ENCODE measurements at places on chromosomes 11 and 22.

DNA sequence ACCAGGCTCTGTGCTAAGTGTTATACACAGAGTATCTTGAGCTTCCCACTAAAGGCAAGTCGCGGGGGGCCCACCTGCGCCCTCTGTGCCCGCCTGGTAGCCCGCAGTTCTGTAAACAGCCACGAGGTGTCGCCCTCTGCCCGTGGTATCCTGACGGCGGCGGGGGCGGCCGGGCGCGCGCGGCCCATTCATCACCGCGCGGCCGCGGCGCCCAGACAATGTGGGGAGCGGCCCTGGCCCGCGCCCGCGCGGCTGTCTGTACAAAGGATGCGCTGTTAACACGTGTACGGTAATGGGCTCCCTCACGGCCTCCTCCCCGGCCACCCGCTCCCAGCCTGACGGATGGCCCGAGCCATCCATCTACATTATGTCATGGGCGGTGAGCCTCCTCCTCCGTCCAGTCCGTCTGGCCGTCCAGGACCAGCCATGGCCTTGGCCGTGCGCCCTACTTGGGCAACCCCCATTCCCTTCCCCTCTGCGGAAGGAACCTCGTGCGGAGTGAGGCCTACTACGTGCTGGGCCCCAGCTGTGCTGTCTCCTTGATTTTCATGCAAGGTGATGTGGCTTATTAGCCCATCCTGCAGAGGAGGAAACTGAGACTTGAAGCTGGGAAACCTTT is 99.4 kb downstream of the MIAT start:
- no peaks in the 10 kb centered on the region for H3K27me3 ChIP-seq
- no peaks in the 10 kb centered on the region for H3K36me3 ChIP-seq
- peak; percentile 84 for DNase-seq
- H3K4me1 ChIP-seq, result peaks cover 13% of the 10 kb centered on the region

- H3K4me3 ChIP-seq, result no peak overlapping the region
- H3K36me3 ChIP-seq, result peaks cover 11% of the 10 kb centered on the region
- no peaks in the 10 kb centered on the region for H3K27me3 ChIP-seq
- DNase-seq, result peak; percentile 37
- H3K4me1 ChIP-seq, result no peaks in the 10 kb centered on the region
Observed at GRCh38 chr22:20741634-20742581, 32.0 kb upstream of the SERPIND1 start.

- H3K4me1 ChIP-seq, result peaks cover 59% of the 10 kb centered on the region
- no peaks in the 10 kb centered on the region for H3K36me3 ChIP-seq
- DNase-seq, result no peak
- no peaks in the 10 kb centered on the region for H3K27me3 ChIP-seq
- H3K4me3 ChIP-seq, result peak overlapping the region; percentile 74
Observed at GRCh38 chr11:95228081-95228749, 2.8 kb downstream of the SESN3 start.

GRCh38 chr22:38452373-38453065 is 2.5 kb downstream of the KCNJ4 start:
- DNase-seq, result no peak
- no peak overlapping the region for H3K4me3 ChIP-seq
- peaks cover 27% of the 10 kb centered on the region for H3K4me1 ChIP-seq
- H3K27me3 ChIP-seq, result peaks cover 63% of the 10 kb centered on the region
- H3K27ac ChIP-seq, result no peak overlapping the region

DNA sequence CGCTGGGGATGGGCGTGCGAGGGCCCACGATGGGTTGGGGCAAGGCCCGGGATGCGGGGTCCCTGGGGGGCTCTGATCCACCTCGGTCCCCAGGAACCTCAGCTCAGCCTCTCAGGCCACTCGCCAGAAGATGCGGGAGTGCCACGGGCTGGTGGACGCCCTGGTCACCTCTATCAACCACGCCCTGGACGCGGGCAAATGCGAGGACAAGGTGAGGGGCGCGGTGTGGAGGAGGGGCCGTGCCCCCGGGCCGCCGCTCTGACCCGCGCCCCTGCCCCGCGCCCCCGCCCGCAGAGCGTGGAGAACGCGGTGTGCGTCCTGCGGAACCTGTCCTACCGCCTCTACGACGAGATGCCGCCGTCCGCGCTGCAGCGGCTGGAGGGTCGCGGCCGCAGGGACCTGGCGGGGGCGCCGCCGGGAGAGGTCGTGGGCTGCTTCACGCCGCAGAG is 6.3 kb downstream of the PKP3 start:
- H3K27me3 ChIP-seq, result no peaks in the 10 kb centered on the region
- H3K27ac ChIP-seq, result no peak overlapping the region
- no peak overlapping the region for H3K4me3 ChIP-seq
- H3K36me3 ChIP-seq, result no peaks in the 10 kb centered on the region

DNA sequence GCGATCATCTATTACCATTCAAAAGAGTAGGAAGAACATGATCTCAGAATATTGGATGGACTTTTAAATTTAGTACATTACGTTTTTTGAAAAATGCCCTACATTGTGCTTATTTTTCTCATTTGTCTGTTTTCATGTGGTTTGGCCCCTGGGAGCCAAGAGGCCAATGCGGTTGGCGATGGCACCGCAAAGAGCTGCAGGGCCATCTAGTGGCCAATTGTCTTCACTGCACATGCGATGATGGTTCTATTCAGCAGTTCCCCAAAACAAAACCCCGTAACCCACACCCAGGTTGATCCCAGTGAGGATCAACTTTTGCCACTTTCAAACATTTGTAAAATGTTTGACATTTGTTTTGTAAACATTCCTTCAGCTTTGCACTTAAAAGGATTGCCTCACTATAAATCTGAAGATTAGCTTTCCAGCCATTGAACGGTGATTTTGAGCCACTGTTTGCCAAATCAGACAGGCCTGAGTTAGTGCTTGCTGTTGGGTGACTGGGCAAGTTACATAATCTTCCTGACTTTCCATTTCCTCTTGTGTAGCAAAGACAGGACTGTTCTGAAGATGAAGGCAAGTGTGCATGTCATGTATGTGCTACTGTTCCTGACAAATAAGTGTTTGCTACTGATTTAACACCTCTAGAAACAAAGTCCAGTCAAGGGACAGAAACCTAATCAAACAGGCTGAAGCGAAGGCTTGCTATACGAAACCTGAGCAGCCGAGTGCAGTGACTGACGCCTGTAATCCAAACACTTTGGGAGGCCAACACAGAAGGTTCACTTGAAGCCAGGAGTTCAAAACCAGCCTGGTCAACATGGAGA is 29.2 kb upstream of the XBP1 start:
- H3K4me1 ChIP-seq, result no peaks in the 10 kb centered on the region
- DNase-seq, result peak; percentile 86
- no peak overlapping the region for H3K27ac ChIP-seq

DNA sequence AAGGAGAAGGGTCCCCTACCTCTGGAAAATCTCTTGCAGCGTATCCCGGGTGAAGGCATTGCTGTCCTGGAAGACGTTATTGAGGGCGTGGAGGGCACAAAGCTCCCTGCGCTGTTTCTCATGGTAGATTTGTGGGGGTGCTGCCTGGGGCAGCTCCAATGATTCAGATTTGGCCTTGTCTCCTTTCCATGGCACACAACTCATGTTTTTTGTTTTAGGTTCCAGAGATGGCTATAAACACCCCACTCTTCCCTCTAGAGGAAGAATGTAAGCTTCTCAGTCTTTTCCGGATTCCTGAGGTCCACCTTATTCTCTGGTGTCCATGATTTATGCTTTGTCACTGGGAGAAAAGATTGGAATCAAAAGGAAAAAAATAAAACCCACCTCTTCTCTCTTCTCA is 959 bp downstream of the JOSD1 start:
- H3K27ac ChIP-seq, result no peak overlapping the region
- DNase-seq, result no peak
- peaks cover 9% of the 10 kb centered on the region for H3K27me3 ChIP-seq
- H3K4me1 ChIP-seq, result peaks cover 29% of the 10 kb centered on the region

DNA sequence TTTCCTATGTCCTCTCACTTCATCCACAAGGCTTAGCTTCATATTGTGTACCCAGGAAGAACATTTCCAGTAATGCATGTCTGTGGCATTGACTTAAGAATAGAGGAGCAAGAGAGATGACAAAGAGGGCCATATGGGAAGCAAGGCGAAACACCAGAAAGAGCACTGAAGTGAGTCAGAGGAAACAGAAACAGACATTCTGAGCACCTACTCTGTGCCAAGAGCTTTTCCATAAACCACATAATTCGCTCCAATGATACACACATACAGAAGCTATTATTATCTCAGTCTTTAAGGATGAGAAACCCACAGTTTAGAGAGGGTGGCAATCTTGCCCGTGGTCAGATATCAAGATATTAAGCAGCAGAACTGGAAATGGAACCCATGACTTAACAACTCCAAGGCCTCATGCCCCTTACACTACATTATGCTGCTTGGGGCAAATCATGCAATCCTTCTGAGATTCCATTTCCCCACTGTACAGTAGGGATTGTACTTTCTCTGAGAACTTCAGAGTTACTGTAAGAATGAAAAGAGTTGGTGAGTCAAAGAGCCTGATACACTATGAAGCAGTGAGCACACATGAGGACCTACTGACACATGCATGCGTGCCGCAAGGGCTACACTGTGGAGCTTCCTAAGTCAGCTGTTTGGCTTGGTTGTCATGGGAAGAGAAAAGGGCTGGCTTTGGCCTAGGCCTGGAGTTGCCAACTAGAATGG is 126.6 kb downstream of the KCNC1 start:
- no peak overlapping the region for H3K27ac ChIP-seq
- H3K4me1 ChIP-seq, result no peaks in the 10 kb centered on the region
- no peak overlapping the region for H3K4me3 ChIP-seq
- no peaks in the 10 kb centered on the region for H3K36me3 ChIP-seq

DNA sequence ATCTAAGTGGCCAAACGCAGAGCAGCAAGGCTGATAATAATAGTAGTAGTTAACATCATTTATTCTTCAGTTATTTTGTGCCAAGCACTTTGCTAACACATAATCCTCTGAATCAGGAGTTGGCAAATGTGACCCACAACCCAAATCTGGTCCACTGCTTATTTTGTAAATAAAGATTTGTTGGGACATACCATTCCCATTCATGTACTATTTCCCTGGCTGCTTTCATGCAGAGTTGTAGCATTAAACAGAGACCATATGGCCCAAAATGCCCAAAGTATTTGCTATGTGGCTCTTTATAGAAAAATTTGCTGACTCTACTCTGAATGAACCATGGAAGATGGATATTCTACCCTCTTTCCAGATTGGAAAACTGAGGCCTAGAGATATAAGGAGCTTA is 50.3 kb downstream of the COMMD9 start:
- H3K27ac ChIP-seq, result no peak overlapping the region
- no peaks in the 10 kb centered on the region for H3K4me1 ChIP-seq
- no peaks in the 10 kb centered on the region for H3K27me3 ChIP-seq
- H3K36me3 ChIP-seq, result no peaks in the 10 kb centered on the region
- H3K4me3 ChIP-seq, result no peak overlapping the region

GRCh38 chr11:92249156-92249753 is 24.6 kb downstream of the FAT3 start:
- peaks cover 20% of the 10 kb centered on the region for H3K4me1 ChIP-seq
- no peak for DNase-seq

- H3K27ac ChIP-seq, result no peak overlapping the region
- no peaks in the 10 kb centered on the region for H3K36me3 ChIP-seq
- no peaks in the 10 kb centered on the region for H3K27me3 ChIP-seq
Observed at GRCh38 chr11:37450613-37451012, 852.6 kb upstream of the RAG2 start.

DNA sequence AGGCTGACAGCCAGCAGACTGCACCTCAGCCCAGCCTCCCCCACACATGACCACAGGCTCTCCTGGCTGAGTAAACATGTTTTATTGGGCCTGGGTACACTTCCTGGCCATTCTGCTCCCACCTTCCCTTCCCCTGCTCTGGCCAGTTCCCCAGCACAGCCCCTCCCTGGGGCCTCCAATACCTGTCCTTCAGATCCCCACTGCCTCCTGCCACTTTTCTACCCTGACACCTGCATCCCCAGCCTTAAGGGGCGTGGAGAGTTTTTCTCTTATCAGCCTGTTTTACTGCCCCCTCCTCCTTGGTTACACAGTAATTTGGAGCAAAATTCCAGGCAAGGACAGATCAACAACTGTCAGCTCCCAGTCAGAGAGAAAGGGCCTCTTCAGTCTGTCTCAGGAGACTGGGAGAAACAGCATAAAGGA is at the start of gene ISX:
Gene ISX, plus strand, starts transcription at position 363 of the 423 bp plus-strand sequence. CDS start 930 bp downstream, outside the sequence.
- H3K4me3 ChIP-seq, result no peak within 1 kb of the TSS
- H3K4me1 ChIP-seq, result no peaks in the 10 kb centered on the region
- no peaks in the 10 kb centered on the region for H3K36me3 ChIP-seq
- no peak within 1 kb of the TSS for H3K27ac ChIP-seq
- DNase-seq, result no peak

DNA sequence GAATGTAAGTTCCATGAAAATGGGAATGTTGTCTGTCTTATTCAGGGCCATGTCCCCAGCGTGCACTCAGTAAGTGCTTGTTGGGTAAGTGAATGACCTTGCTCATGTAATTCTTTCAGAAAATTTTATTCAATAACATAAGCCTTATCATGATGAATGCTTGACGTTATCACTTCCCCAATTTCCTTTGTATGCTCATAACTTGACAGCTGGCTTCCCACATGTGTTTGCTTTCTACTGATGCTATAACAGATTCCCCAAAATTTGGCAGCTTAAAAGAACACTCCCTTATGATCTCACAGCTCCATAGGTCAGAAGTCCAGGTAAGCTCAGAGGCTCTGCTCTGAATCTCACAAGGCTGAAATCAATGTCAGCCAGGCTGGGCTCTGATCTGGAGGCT is 155.8 kb upstream of the POU2AF2 start:
- no peaks in the 10 kb centered on the region for H3K27me3 ChIP-seq
- no peaks in the 10 kb centered on the region for H3K4me1 ChIP-seq
- DNase-seq, result no peak
- H3K27ac ChIP-seq, result no peak overlapping the region
- H3K36me3 ChIP-seq, result no peaks in the 10 kb centered on the region
- no peak overlapping the region for H3K4me3 ChIP-seq

DNA sequence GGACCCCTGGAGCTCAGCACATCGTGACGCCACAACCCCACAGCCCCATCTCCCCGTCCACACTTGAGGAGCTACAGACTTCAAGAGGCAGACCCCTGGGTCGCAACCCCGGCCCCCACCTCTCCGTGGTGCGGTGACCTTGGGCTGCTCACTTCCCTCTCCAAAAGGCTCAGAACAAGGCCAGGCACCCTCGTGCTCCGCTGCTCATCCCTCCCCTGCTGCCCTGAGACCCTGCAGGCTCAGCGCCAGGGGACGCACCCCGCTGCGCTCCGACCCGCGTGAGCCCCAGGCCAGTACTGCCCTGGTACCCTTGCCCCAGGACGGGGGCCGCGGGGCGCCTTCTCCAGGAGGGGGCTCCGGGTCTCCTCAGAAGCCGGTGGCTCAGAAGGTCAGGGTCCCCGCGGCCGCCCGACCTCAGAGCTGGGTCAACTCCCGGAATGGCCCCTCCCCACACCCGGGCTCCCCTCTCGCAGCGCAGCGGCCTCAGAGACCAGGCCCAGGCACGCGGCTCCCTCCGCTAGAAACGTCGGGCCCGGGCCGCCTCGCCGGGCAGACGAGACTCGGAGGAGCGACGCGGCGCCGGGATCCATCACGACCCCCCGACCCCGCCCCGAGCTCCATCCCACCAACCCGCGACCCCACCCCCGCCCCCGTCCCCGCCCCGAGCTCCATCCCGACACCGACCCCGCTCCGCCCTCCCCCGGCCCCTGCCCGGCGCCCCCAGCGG is 563 bp downstream of the GATD1 start:
- H3K4me3 ChIP-seq, result peak overlapping the region; percentile 97
- H3K27ac ChIP-seq, result peak overlapping the region; percentile 91
- H3K36me3 ChIP-seq, result no peaks in the 10 kb centered on the region
- peak; percentile 90 for DNase-seq
- H3K27me3 ChIP-seq, result no peaks in the 10 kb centered on the region
- peaks cover 16% of the 10 kb centered on the region for H3K4me1 ChIP-seq
